ENCODE measurements at places on chromosomes 16 and 17.

DNA sequence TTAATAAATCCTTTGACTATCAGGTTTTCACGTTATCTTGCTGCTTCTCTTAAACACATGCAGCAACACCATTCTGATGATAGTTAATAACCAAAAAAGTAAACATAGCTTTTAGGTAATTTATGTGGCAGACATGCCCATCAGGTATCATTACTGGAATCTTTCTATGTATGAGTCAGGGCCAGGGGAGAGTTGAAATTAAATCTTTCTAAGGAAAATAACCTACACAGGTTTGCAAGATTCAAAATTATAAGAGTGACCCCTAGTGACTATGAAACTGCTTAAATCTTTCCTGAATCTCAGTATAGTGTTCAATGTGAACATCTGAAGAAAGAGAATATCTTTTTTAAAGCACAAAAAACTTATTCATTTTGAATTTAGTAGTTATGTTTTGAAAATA, 666.6 kb downstream of the CDH11 start:
- DNase-seq, result peak; percentile 24

- no peak for DNase-seq
These were observed 19.4 kb downstream of the NARF start for GRCh38 chr17:82477934-82478333.

DNA sequence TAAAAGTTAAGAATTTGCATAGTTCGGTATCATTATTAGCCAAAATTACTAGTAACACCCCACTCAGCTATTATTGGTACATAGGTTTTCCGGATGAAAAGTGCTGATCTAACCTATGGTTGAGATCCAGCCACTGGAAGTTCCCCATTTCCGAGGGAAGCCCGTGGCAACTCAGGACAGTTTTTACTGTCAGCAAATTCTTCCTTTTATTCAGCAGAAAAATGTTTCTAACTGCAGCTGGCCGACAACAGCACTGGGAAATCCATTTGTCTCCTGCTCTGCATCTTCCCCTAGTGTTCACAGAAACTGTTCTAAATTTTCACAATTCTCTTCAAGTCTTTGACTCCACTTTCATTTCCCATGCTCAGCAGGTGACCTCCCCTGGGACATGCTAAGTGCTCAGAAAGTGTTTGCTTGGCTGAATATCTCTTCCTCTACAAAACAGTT, 15.5 kb upstream of the MMD start:
- no peak for DNase-seq

GRCh38 chr17:72128039-72128438, 7.2 kb downstream of the SOX9 start:
- no peak for DNase-seq

DNA sequence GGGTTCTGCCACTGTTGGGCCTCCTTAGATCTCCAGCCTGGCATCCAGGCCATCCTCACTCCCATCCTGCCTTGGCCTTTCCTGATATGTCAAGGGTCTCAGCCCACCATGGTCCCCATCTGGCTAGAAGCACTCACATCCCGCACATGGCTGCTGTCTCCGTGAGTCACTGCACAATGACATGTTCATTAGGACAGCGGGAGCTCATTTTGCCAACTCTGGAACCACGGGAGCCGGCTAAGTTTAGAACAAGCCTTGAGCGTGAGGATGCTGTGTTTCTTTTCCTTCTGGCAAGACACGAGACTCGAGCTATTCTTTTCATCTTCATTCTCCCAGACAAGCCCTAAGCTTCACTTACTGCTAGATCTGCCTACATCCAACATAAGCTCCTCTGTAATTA, 65.7 kb upstream of the KSR1 start:
- no peak for DNase-seq
